ENCODE measurements at places on chromosomes 16 and 17.

DNA sequence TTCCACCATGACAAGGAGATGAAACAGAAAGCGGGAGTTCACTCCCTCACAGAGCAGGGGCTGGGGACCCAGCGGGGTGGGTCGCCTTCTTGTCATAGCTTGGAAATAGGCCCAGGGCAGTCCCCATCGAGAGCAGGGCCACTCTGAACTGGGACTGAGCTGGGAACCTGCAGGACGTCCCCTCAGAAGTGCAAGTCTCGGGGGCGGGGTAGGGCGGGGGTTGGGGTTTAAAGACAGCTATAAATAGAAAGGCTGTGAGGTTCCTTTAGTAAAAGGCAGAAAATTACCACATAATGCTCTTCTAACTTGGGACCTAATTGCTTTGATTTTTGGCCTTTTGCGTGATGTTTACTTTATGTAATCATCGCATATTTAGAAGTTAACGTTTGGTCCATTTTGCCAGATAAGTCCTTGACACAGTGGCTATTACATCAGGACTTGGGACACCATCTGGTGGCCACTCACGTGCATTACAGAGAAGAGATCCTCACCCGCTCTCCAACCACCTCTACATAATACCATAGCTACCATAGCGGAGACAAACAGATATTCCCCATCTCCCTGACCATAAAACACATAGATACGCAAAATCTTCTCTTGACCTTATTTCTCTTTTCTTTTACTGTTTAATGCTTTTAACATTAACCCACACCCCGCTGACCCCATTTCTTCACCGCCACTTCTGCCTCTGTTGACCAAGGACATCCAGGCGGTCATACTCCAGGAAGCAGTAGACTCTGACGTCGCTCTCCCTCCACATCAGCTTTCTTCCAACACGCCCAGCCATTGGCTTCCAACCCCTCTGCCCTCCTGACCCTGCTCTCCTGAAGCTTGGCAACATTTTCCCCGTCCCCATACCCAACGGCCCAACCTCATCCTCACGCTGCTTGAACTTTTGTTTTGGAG lies 27.5 kb upstream of the PIK3R6 start:
- DNase-seq, result peak; percentile 46

- DNase-seq, result no peak
These were observed 333 bp upstream of the NOG start for GRCh38 chr17:56593086-56593645.

DNA sequence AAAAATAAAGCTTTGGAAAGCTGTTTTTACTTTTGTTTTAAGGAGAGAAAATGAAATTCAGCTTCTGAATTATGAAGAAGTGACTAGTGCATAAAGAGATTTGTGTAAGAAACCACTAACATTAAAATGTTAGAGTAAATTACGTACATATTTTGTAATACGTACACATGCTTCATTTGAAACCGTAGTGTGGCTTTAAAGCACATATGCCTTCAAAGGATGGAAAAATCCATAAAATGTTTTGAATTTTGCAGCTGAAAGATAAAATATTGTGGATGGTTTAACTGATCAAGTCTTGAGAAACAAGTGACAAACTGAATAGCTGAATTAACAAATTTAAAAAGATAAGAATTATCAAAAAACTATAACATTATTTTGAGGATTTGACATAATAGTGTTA lies 35.4 kb downstream of the COX10 start:
- no peak for DNase-seq

- no peak for DNase-seq
These were observed 38.6 kb downstream of the AXIN2 start for GRCh38 chr17:65522751-65523404.

Measured in bone marrow (tissue), 2 donors.